ENCODE measurements at places on chromosomes 1 and 21.

- no peak for DNase-seq
Observed at GRCh38 chr1:88179943-88180342, 504.1 kb upstream of the PKN2 start.

DNA sequence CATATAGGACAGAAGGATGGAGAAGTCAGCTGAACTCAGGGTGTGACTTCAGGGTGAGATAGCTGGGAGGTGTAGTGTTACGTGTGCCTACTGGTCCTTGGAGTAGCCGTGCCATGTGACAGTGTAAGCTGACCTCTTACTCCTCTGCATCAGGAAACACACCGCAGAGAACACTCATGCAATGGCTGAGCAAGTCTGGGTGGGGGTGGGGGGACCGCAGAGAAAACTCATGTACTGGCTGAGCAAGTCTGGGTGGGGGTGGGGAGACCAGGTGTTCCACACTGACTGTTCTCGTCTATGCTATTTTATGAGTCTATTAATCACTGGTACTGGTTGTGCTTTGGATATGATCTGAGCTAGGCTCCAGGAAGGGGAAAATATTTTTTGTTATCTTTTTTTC lies 233.1 kb downstream of the PAPPA2 start:
- DNase-seq: no peak

- DNase-seq: no peak
Observed at GRCh38 chr1:12530462-12531178, 87.4 kb downstream of the DHRS3 start.

DNA sequence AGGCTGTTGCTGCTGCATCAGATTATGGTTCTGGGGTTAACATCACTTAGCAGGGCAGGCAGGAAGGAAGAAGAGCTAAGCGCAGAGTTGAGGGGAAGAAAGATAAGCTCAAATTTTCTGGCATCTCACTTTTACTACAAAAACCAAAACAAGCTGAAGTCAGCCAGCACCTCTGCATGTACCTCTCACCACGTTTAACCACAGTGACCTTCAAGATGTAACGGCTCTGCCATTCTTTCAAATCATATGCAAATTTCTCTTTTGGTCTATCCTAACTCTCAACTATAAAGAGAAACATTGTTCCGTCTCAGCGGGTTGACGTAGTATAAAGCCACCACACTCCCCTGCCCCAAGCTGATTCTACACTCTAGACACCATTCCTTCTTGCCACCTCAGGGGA lies 154.4 kb downstream of the OMA1 start:
- no peak for DNase-seq

DNA sequence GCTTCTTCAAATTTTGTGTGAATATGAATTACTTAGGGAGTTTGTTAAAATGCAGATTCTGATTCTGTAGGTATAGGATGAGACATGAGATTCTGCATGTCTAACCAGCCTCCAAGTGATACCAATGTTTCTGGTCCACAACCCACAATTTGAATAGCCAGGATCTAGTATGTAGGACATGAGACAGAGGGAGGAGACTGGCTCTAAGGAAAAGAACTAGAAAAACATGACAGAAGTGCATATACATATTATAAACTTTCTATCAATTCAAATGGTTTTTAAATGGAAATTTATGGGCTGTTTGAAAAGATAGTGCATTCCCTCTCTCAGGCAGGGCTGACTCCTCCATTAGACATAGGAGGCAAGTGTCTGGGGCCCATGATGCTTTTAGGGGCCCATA lies 33.9 kb upstream of the NPL start:
- DNase-seq: no peak

- DNase-seq: no peak
Observed at GRCh38 chr1:224223819-224224714, 41.0 kb downstream of the DEGS1 start.

- DNase-seq: no peak
Observed at GRCh38 chr1:11952455-11953109, 18.1 kb downstream of the PLOD1 start.

GRCh38 chr1:152479792-152480595 lies 30.6 kb upstream of the LCE5A start:
- DNase-seq: no peak

DNA sequence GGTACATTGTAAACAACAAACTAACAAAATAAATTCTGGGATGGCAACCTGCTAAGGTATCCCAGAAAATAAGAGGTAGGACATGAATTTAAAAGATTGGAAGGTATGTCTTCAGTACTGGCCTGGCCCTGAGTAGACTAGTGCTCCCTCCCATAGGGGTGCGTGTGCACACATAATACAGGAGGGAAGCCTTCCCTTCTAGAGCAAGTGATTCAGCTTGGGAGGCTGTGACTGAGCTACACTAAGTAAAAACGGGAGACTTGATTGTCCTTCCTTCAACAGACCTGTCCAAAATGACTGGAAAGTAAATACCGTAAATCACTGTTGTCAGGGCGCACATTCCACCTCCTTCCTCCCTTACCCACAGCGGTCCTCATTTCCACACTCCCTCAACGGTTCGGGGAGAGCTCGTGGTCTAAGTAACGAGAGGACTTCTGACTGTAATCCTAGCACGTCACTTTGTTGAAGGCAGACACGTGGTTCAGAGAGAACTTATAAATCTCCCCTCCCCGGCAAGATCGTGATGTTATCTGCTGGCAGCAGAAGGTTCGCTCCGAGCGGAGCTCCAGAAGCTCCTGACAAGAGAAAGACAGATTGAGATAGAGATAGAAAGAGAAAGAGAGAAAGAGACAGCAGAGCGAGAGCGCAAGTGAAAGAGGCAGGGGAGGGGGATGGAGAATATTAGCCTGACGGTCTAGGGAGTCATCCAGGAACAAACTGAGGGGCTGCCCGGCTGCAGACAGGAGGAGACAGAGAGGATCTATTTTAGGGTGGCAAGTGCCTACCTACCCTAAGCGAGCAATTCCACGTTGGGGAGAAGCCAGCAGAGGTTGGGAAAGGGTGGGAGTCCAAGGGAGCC lies at the start of gene TGFB2:
TGFB2 (plus strand) TSS at position 523 of the 859 bp plus-strand sequence. CDS start 1,366 bp downstream, outside the sequence.
- DNase-seq: peak; percentile 71

- DNase-seq: no peak
Observed at GRCh38 chr1:234559152-234559901, 50.7 kb downstream of the IRF2BP2 start.

Data from C1 segment of cervical spinal cord (tissue), 14 donors.